ENCODE measurements at places on chromosomes 7 and 10.

DNA sequence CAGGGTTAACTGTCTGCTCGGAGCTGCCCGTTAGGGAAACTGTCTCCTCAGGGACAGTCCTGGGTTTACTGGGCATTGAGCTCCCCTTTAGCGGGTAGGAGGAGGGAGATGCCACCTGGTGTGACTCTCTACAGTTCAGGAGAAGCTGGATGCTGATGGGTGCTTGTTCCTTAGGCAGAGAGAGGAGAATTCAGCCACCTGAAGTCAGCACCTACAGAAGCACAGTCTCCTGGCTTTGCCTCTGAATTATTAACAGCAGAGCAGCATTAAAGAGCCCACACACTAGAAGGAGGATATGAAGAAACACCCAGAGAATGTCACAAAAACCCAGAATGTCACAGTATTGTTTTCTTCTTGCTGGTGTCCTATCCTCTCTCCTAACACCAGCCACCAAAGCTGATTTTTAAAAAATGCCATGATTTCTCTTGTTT lies 696 bp downstream of the GIMAP4 start:
- DNase-seq = no peak

- peak; percentile 30 for DNase-seq
Observed at GRCh38 chr10:1227510-1228402, 171.6 kb downstream of the WDR37 start.

- no peak for DNase-seq
Observed at GRCh38 chr7:129690701-129691100, 79.2 kb downstream of the NRF1 start.

GRCh38 chr7:26603631-26604030 lies 260.8 kb downstream of the SKAP2 start:
- DNase-seq = peak; percentile 46

DNA sequence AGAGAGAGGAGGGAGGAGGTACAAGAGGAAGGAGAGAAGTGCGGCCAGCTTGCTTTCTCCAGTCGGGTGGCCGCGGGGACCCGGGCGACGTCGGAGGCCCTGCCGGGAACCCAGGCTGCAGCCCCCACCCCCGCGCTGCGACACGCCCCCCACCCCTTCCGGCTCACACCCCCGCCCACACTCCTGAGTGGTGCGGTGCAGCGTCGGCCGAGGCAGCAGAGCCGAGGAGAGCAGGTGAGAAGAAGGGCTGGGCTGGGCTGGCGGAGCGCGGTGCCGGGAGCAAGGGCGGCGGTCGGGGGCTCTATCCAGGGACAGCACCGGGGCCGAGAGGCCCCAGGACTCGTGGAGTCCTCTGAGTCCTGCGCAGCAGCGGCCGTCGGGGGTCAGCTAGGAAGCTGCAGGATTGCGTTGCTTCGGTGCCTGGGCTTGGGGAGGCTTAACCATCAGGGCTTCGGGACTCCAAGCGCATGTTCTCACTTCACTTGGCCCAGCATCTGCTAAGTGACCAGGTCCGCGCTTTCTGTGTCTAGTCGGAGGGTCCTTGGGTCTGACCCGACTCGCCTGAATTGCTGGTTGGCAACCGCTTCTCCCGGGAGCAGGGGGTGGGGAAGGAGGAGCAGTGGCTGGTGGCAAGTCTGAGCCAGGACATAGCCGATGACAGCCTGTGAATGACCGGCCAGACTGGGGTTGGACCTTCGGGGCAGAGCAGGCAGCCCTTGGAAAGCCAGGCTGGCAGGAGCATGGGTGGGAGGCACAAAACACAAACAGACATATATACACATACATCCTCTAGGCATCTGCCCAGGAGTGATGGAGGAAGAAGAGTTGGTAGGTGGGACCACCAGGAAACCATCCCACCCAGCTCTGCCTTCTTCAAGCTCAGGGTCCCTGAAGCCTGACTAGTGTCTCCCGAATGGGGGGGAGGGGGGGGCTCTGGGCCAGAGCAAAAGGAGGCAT lies 683 bp downstream of the CHAT start:
- no peak for DNase-seq

DNA sequence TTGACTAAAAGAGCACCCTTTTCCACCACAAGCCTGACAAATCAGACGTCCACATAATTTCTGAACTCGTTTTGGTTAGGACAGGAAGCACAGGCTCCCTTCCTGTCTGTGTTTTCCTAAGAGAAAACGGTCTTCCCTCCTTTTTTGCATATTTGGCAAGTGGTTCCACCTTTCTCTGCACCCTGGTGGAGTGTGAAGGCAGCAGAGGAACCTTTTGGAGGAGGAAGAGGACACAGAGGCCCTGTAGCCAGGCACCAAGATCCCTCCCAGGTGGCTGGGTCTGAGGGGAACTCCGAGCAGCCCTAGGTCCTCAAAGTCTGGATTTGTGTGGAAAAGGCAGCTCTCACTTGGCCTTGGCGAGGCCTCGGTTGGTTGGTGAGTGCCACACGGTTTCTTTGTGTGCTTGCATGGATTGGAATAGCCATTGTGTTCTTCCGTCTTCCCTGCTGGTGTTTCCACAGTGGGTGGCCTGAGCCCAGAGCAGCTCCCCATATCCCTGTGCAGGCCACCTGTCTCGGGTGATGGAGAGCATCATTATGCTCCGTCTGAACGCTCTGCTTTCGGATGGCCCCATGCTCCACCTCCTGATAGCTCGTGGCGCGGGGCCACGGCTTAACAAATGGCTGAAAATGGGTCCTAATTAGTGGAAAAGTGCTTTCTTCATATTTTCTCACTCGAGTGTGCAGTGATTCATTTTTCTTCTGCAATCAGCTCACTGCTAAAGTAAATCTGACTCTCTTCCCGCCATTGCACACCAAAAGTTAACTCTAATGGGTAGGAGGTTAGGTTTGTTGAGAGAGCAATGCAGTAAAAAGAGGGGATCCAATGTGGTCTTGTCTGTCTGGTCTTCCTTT lies 4.2 kb downstream of the IKZF1 start:
- no peak for DNase-seq

DNA sequence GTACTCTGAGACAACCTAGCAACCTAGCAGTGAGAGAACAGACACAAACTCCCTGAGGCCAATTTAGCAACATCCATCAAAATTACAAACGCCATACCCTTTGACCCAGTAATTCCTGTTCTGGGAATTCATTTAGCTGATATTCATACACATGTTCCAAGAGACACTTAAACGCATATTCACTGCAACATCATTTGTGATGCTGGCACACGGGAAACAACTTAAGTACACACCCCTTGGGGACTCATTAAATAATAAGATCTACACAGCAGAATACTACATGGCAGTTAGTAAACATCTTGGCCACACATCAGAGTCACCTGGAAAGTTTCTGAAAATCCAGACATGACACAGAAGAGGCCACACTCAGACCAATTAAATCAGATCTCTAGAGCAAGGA lies 17.6 kb downstream of the NUDCD3 start:
- no peak for DNase-seq

GRCh38 chr7:37657816-37658215 lies 25.8 kb upstream of the GPR141 start:
- no peak for DNase-seq

DNA sequence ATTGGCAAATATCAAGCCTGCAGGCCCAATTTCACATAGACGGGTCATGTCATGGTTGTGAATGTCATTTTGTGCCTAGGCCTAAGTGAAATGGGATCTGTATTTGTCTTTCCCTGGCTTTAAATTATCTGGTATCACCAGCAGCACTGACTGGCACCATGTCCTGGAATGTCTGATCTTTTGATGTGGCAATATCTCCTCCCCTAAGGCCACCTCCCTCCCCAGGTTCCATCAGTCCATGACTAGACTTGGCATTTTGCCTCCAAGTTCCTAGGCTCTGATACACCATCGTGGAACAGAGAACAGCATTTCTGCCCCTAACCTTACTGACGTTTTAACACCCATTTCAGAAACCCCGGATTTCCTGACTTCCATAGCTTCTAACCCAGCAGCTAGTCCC lies 513.9 kb downstream of the GALNT17 start:
- DNase-seq = no peak

GRCh38 chr7:74190259-74190658 lies 16.1 kb downstream of the EIF4H start:
- no peak for DNase-seq

DNA sequence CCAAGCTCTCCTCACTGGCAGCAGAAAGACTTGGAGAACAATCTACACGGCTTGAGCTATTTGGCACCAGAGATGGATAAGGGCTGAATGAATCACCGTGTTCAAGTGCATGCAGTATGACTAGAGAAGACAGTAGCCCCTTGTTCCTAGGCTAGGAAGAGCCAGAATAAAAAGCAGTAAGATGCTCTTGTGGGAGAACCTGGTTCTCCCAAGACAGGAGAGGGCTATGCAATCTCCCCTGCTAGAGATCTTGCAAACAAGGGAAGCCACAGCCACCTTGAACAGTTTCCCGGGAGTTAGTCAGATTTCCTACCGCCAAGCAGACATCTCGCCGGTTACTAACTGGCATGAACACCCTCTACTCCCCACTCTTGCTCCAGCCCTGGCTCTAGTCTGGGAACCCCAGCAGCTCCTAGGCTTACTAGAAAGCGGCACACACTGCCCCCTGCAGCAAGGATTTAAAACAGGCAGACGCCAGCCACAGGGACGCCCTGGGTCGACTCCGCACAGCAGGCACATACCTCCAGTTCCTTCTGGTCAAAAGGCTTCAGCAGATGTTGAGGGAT lies 107.3 kb downstream of the SMURF1 start:
- DNase-seq = no peak

DNA sequence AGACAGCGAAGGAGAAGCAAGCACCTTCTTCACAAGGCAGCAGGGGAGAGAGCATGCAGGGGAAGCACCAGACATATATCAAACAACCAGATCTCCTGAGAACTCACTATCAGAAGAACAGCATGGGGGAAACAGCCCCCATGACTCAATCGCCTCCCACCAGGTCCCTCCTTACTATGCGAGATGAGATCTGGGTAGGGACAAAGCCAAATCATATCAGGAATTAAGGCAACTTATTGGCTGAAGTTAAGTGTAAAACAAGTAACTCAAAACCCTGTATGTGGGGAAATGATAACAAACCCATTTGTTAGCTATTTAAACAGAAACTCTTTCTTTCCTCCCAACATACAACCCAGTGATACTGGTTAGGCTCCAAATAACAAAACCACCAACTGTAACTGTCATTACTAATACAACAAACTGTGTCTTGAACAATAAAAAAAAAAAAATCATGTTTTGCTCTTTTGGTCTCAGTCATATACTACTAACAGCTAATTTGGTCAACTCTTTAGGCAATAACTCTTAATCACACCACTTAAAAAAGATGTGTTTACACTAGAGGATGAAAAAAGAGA lies 57.8 kb downstream of the MINDY3 start:
- no peak for DNase-seq

DNA sequence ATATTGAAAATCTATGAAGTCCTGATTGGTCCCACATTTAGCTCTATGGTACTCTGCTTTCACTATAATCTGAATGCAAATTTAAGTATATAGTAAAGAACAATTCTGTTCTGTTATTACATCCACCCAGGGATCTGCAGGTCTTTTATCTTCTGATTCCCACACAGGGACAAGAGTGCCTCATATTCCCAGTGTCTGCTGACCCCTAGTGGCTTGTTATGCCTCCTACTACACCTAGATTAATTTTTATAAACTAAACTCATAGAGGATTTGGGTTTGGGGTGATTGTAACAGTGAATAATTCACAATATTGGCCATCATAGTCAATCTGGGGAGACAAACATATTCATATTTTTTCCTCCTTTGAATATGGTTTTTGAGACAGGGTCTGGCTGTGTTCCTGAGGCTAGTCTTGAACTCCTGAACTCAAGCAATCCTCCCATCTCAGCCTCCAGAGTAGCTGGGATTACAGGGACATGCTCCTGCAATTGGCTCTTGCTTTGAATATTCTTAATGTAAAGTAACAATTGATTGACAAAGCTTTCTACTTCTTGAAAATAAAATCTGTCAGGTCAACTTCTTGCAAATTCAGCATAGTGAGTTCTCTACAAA lies 282.1 kb downstream of the KCND2 start:
- DNase-seq = peak; percentile 61

GRCh38 chr10:77599651-77600050 lies 38.0 kb downstream of the KCNMA1 start:
- DNase-seq = no peak

- DNase-seq = peak; percentile 27
Observed at GRCh38 chr7:148303295-148304082, 287.1 kb upstream of the C7orf33 start.

DNA sequence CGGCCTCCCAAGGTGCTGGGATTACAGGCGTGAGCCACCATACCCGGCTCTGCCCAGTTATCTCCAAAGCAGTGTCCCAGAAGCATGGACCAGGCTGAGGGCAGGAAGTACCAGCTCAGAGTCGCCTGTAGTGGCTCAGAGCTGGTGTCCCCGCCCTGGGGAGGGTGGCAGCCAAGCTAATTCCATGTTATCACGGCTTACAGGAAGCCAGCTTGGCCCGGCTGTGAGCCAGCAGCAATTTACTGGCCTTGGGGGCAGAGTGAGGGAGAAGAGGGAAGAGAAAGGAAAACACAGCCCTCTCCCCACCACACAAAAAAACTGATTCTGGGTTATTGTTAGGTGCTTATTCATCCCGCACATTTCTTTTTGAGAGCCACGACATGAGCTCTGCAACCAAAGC lies 88.1 kb downstream of the HIP1 start:
- DNase-seq = no peak

- DNase-seq = peak; percentile 97
Observed at GRCh38 chr10:79070606-79071395, 2.0 kb downstream of the ZMIZ1 start.

- DNase-seq = no peak
Observed at GRCh38 chr10:116538456-116538855, 7.3 kb upstream of the PNLIP start.

GRCh38 chr7:90201500-90202195 lies 9.9 kb upstream of the STEAP2 start:
- DNase-seq = no peak

GRCh38 chr7:90708841-90709317 lies 112.8 kb downstream of the CDK14 start:
- DNase-seq = no peak

DNA sequence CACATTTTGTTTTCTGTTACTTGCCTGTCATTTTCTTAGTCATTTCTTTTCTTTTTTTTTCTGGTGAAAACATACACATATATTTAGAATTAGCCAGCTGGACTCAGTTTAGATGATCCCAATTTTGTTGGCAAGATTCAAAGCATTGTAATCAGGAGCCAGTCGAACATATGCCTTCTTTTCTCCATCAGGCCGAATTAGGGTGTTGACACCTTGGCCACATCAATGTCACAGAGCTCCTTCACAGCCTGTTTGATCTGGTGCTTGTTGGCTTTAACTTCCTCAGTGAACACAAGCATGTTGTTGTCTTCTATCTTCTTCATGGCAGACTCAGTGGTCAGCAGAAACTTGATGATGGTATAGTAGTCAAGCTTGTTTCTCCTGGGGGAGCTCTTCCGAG lies 32.6 kb downstream of the PHF14 start:
- DNase-seq = no peak

- DNase-seq = no peak
Observed at GRCh38 chr7:99380032-99380822, 5.7 kb downstream of the ARPC1B start.

GRCh38 chr7:148611692-148612091 lies 21.1 kb downstream of the C7orf33 start:
- DNase-seq = no peak

DNA sequence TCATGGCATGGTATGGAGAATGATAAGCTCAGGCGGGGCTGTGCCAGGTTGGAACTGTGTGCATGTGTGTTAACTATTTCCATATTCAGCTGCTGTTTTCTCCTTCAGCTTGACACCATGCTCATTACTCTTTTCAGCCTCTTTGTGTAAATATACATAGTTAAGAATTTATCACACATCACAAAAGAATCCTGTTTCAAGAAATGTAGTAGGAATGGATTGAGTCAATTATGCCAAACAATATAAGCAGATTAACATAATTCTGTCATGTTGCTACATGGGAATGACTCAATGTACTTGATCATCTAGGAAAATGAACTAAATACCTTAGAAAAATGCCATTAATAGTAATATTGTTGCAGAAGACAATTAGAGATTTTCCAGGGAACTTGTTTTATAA lies 687.4 kb downstream of the PARD3 start:
- no peak for DNase-seq

Measured in LNCaP clone FGC (cell line).